ENCODE measurements at places on chromosomes 2 and 18.

DNA sequence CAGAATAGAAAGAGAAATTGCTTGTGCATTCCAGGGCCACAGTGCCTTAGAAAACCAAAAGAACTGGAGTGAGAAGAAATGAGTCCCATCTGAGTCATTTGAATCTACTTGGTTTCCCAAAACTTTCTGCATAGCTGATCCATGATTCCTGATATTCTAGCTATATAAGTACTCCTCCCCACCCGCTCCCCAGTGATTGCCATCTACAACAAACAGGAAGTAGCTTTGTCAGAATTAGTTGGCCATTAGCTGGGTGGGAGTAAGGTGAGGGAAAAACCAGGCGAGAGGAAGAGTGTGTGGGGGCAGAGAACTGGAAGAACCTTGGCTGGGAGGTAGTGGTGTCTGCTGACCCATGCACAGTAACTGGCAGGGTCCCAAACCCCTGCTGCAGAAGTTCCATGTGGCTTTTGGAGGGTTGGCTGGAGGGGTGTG, 122.1 kb downstream of the ACAA2 start:
- no peak for DNase-seq

DNA sequence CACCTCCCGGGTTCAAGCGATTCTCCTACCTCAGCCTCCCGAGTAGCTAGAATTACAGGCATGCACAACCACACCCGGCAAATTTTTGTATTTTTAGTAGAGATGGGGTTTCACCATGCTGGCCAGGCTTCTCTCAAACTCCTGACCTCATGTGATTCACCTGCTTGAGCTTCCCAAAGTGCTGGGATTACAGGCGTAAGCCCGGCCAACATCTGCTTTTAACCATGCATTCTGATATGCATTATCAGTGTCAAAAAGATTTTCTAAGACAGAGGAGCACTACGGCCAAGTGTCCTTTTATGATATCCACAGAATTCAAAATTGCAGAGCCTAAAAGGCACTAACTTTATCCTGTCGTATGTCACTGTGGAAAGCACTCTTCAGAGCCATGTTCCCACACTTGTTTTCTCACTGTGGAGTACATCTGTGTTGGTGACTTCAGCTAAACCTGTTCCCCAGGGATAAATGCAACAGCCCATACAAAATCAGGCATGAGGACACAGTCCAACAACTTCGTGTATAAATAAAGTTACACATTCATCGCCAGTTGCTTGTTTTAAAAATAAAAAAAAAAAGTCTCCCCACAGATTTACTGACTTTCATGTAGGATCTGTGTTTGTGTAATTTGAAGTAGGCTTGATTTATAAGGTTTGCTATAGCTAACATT, 56.4 kb downstream of the STK25 start:
- no peak for DNase-seq

DNA sequence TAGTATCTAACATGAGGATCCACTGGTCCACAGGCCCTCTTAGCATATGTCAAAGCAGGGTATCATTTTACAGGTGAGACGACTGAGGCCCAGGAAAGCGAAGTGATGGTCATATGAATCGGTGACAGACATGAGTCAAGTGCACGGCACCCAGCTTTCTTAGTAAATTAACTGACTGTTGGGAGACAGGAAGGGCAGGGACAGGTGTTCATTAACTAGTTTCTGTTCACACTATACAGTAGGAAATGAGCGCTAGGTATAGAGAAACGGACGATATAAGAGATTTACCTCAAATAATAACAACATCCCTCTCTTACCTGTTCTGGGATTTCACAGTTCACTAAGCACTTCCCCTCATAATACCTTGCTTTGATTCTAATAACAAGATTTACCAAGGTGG, 1.7 kb upstream of the SMARCAL1 start:
- DNase-seq, result no peak

- no peak for DNase-seq
Observed at GRCh38 chr2:71884303-71885042, 263.2 kb downstream of the CYP26B1 start.

GRCh38 chr2:239167011-239167673, 233.7 kb downstream of the HDAC4 start:
- no peak for DNase-seq

GRCh38 chr2:76642129-76642528, 880.0 kb downstream of the LRRTM4 start:
- no peak for DNase-seq

DNA sequence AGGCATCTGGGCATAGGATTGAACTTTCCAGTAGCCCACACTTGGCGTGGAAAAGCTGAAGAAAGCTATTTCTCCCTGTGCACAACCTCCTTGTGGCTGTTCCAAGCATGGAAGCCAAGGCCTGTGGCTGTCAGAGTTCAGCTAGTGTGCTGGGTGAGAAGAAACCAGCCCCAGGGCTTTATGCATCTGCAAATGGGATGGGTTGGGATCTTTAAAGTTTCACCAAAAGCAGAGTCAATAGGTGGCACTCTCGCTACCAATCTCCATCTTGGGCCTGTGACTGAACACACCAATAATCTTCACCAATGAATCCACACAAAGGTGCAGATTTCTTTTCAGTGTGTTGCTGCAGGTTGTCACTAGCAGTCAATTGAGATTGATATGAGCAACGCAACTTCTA, 542.8 kb downstream of the NRXN1 start:
- DNase-seq, result no peak

DNA sequence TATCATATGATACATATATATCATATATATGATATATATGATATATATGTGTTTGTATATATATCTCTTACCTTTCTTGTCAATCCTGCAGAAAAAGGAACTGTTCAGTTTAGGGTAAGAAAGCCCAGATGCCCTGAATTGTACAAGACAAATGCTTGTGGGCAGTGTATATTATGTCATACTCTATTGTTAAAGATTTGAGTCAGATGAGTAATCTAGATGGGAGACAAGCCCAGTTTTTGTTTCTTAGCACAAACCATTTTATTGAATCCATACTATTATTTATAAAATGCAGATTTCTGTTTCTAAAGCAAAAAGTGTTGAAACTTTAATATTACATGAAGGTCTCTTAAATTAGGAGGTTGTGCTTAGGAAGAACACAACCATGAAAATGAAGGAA, 90.6 kb downstream of the VRK2 start:
- no peak for DNase-seq

- DNase-seq, result no peak
Observed at GRCh38 chr2:64017811-64018700, 1.2 kb downstream of the VPS54 start.

GRCh38 chr2:1156531-1156930, 205.9 kb downstream of the SNTG2 start:
- no peak for DNase-seq

GRCh38 chr18:8051453-8051852, 484.3 kb downstream of the PTPRM start:
- DNase-seq, result no peak

Measured in effector memory CD4-positive, alpha-beta T cell (primary cell).